ENCODE measurements at places on chromosomes 1 and 21. TPM values are rescaled to one million over a fixed set of nuclear protein-coding genes. Genes with fewer than 3 reads are reported as not detected.

Gene MTARC2
- polyA plus RNA-seq, result 11.1 TPM

Gene SPAG17
- polyA plus RNA-seq, result 0.13 TPM

Gene LCE1B
- not detected for polyA plus RNA-seq

Gene RXFP4
- not detected for polyA plus RNA-seq

Gene FCRL5
- polyA plus RNA-seq, result not detected

Gene PUSL1
- polyA plus RNA-seq, result 14.1 TPM

All from A549 (cell line).